ENCODE measurements at places on chromosomes 2 and 18.

DNA sequence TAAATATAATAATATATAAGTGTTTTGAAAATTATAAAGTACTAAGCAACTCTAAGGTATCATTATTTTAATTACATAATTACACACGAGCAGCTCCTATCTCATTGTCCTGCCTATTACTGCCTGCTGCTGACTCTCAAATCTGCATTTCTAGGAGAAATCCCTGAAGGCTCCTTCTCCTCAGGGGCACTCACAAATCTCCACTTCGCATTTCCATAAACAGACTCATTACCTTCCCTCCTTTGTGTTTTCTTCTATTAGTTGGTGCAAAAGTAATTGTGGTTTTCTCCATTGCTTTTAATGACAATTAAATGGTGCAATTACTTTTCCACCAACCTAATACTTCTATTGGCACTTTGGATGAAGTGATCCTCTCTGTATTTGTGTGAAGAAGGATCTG, 135.0 kb upstream of the HNMT start:
- no peak for DNase-seq

GRCh38 chr2:196590286-196590685, 49.2 kb upstream of the CCDC150 start:
- DNase-seq = no peak

DNA sequence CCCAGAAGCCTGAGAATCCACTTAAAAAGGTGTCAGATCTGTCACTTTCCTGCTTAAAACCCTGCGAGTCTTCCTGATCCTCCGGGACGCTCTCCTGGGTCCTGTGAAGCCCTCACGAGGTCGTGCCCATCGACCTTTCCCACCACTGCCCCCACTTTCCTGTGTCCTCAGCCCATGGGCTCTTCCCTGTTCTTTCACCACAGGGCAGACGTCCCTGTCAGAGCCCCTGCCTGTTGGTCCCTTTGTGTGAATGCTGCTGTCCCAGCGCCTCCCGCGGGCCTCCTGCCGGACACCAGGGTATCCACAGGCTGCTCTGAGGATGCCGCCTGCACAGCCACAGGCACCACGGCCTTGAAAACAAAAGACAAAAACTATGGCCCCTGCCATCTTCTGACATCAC, 125.6 kb downstream of the TMEM18 start:
- no peak for DNase-seq

- no peak for DNase-seq
These were observed 104.4 kb upstream of the STK17B start for GRCh38 chr2:196275646-196276352.

- no peak for DNase-seq
These were observed 64.5 kb downstream of the LYPD1 start for GRCh38 chr2:132605236-132606180.

GRCh38 chr18:73384246-73384645, 516.5 kb upstream of the NETO1 start:
- DNase-seq = no peak

GRCh38 chr18:48002933-48003365, 72.5 kb upstream of the SMAD2 start:
- DNase-seq = no peak

- DNase-seq = no peak
These were observed 5.6 kb upstream of the SP9 start for GRCh38 chr2:174328961-174329715.

- DNase-seq = no peak
These were observed 166.0 kb upstream of the VWC2L start for GRCh38 chr2:214244847-214245246.

DNA sequence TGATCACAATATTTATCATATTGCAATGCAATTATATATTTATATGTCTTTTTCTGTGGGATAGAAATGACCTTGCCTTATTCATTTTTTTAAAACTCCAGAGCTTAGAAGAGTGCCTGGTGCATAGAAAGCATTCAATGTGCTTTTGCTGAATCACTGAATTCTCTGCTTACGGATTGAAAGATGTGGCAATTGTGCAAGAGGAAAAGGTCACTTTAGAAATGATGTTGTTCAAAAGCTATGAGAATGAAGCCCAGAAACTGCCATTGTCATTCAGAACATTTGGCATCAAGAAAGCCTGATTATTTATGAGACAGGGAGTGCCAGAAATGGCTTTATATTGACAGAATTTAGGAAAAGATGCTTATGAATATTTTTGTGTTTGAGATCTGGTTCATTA, 678.6 kb upstream of the CDH2 start:
- DNase-seq = no peak

GRCh38 chr2:3265981-3266924, 111.4 kb downstream of the EIPR1 start:
- DNase-seq = no peak

- no peak for DNase-seq
These were observed 7.9 kb upstream of the PDCL3 start for GRCh38 chr2:100554798-100555407.

DNA sequence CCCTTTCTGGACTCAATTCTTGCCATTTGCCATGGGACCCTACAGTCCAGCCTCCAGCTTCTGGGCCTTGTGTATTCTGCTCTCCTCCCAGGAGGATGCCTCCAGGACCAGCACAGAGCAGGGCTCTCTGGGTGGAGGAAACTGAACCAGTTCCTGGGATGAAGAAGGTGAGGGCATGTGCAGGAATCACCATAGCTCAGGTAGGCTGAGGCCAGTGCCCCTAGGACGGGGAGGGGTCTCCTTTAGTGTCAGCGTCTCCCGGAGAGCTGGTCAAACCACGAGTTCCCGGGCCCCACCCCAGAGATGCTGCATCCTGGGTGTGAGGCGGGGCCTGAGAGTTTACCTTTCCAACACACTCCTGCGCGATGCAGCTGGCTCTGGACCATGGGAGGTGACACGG, 5.8 kb upstream of the PRELID3A start:
- no peak for DNase-seq

DNA sequence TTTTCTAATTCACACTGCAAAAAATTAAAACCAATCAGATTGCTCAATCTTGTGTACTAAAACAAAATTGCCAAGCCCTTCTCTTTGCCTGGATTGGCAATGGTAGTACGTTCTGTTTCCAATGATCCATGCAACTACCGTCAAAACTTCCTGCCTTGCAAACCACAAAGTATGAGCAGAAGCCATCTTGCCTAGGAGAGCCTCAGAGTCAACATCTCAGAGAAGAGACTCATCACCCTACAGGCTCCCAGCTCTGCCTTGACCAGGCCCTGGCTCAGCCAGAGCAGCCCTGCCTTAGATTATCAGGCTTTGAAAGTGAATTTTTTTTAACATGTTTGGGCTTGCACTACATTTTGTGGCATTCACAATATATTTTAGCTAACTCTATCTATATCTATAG, 574.1 kb downstream of the SATB2 start:
- no peak for DNase-seq

GRCh38 chr2:234974501-234975385, 22.9 kb downstream of the SH3BP4 start:
- DNase-seq = no peak

- no peak for DNase-seq
These were observed 7.5 kb downstream of the MAP4K4 start for GRCh38 chr2:101704816-101705578.

DNA sequence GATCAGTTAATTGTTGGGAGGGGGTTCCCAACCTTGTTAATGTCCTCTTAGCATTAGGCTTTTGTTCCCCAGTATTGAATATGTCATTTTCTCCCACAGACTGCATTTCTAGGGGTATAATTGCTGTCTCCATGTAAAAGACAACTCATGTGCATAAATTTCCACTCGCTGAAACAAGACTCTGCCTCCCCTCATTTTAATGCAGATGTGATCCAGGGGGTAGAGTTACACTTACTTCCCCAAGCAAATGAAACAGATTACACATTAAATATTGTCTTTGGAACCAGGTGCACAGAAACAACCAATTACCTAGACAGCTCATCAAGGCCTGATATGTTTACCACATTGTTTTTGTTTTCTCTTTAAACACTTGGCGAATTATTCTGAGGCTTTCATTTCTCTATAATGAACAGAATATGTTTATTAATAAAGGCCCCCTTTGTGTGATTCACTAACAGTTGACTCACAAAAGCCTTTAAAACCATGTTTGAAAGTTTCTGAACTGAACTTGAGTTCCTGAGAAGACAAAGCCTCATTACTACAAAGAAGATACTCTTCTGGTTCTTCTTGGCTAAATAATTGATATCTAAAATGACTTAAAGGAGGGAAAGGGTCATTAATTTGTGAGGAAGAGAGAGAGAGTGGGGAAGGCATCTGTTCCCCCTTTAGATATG, 15.0 kb upstream of the ACVR1 start:
- DNase-seq = no peak

Measured in RPMI8226 (cell line).